ENCODE measurements at places on chromosomes 13 and 19. TPM values are rescaled to one million over a fixed set of nuclear protein-coding genes. Genes with fewer than 3 reads are reported as not detected.

The IL12RB1 gene
- 2.5 TPM for total RNA-seq

The WASF3 gene
- total RNA-seq, result 27.3 TPM

The GNG7 gene
- 38.7 TPM for total RNA-seq

DNA sequence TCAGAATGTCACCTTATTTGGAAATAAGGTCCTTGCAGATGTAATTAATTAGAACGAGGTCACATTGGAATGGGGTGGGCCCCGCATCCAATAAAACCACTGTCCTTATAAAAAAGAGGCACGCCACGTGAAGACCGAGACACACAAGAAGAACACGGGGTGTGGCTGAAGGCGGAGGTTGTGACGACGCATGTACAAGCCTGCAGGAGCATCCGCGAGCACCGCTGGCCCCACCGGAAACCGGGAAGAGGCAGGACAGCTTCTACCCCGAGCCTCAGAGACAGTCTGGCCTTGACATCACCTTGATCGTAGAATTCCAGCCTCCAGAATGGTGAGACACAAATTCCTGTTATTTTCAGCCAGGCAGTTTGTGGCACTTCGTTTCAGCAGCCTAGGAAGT is 177.9 kb downstream of the COL4A1 start:
- no peak for DNase-seq

DNA sequence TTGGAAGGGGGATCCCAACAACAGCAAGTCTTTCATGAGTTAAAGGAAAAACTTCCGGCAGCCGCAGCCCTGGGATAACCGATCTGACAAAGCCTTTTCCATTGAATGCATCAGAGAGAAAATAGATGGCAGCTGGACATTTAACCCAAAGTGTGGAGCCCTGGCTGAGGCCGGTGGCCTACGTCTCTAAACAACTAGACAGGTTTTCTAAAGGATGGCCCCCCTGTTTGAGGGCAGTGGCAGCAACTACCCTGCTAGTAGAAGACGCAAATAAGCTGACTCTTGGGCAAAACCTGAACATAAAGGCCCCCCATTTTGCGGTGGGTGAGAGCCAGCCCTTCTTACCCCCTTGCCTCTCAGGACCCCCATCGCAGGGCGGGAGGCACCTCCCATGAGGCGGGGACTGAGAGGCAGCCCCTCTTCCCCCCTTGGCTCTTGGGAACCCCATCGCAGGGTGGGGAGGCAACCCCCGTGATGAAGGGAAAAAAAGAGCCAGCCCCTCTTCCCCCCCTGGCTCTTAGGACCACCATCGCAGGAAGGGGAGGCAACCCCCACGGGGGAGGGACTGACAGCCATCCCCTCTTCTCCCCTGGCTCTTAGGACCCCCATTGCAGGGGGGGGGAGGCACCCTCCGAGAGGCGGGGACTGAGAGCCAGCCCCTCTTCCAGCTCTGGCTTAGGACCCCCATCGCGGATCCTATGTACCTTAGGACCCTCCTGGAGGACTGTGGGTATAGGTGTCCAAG is 2422.9 kb upstream of the PCDH20 start:
- DNase-seq, result no peak

The OR7A5 gene
- 4.3 TPM for total RNA-seq

DNA sequence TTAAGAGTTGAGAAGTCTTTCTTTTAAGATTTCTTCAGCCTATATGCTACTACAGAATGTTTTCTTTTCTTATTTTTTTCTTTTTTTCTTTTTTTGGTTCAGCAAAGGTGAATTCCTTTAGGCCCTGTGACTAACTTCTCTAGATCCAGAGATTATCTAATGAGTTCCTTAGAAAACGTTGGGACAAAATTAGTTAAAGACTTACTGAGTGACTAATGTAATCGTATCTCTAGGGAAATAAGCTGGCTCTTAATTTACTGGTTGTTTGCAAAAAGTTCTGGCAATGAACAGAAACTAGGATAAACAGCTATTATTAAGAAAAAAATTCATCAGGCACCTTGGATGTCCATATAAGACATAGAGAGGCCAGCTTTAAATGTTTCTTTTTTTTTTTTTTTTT is 30.7 kb upstream of the CSNK1A1L start:
- no peak for DNase-seq

- DNase-seq, result peak; percentile 83
These were observed at the start of gene LRRC25 for GRCh38 chr19:18397242-18398202. LRRC25 (minus strand) TSS chr19:18397622; CDS start chr19:18396963, 659 bp downstream.

GRCh38 chr19:33357556-33357955 is 16.0 kb upstream of the CEBPG start:
- no peak for DNase-seq
